ENCODE measurements at places on chromosomes 1 and 21. TPM values are rescaled to one million over a fixed set of nuclear protein-coding genes. Genes with fewer than 3 reads are reported as not detected.
A peak's percentile ranks its signal among the peaks of the same experiment; 100 is the strongest.

Gene CFHR1
- not detected for total RNA-seq

Gene DMBX1
- total RNA-seq = 0.18 TPM

- ATAC-seq = no peak
Observed at GRCh38 chr21:37673801-37674575, 242.3 kb downstream of the KCNJ6 start.

Gene TRAF3IP3
- 0.23 TPM for total RNA-seq

- ATAC-seq = peak; percentile 88
Observed at GRCh38 chr1:28259252-28259933, at the start of gene SESN2. TSS of gene SESN2 (plus strand) at chr1:28259518. CDS start at chr1:28259848, 330 bp downstream.

GRCh38 chr1:238895911-238896310 lies 490.5 kb upstream of the CHRM3 start:
- ATAC-seq = no peak

- ATAC-seq = no peak
Observed at GRCh38 chr21:17051054-17051453, 461.8 kb upstream of the CXADR start.

Gene NASP
- 107 TPM for total RNA-seq

GRCh38 chr1:89466307-89466930 lies 58.2 kb upstream of the LRRC8B start:
- no peak for ATAC-seq

Gene SEMA4A
- total RNA-seq = 2.7 TPM

DNA sequence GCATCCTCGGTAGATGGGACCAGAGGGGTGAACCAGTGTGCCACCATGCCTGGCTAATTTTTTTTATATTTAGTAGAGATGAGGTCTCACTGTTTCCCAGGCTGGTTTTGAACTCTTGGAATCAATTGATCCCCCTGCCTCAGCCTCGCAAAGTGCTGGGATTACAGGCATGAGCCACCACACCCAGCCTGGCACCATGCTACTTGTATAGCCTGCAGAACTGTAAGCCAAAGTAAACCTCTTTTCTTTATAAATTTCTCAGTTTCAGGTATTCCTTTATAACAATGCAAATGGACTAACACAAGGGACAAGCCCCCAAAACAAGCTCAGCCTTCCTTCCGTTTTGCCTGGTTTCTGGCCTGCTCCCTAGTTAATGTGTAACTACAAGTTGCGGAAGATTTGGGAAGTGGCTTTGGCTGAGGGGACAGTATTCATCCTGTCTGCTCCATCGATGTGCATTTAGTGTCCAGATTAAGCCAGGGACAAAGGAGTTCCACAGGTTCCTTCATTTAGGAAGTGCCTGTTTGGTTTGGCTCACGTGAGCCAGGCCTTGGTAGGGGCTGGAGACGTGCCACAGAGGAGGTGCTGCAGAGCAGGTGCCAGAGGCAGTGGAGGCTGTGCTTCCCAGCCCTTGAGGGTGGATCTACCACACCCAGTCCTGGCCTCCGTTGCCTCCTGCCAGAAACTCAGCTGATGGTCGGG lies 4.4 kb downstream of the AVPR1B start:
- ATAC-seq = no peak

GRCh38 chr1:62103846-62104245 lies 90.8 kb upstream of the L1TD1 start:
- no peak for ATAC-seq

GRCh38 chr1:217090060-217090911 lies 367.1 kb upstream of the ESRRG start:
- peak; percentile 28 for ATAC-seq

DNA sequence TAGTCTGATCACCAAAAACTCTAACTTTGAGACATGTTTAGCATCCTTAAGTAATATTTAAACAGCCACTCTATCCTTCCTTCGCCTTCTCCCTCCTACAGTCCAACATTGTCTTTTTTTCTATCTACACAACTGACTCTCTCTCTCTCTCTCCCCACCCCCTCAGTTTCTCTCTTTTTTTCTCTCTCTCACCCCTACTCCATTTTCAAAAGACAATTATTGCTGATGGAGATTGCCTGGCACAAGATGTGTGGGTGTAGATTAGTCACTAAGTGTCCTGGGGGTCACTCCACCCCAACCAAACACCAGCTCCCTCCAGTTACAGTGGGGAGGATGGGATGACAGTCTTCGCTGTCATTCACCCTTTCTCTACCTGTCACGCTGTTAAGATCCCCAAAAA lies 94.5 kb upstream of the NFIA start:
- no peak for ATAC-seq

Gene GBP2
- total RNA-seq = 0.85 TPM

GRCh38 chr1:189851806-189852367 lies 625.8 kb downstream of the BRINP3 start:
- no peak for ATAC-seq

GRCh38 chr1:30713311-30713710 lies 10.1 kb downstream of the MATN1 start:
- ATAC-seq = peak; percentile 2

Gene PARK7
- total RNA-seq = 382 TPM

DNA sequence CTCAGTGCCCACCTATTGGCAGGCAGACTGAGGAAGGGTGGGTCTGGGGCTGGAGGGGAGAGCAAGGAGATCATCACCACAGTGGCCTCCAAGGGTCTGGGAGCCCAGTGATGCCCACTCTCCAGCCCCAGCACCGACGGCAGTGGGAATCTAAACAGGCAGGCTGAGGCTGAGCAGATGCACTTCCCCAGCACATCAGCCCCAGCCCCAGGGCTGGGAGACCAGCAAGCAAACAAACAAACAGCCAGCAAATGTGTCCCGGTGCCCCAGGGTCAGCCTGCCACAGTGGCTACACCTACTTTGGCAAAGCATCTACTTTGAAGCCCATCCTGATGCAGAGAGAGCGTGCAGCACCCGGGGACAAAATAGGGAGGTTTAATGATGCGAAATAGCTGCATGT lies 216.3 kb upstream of the ZC3H12A start:
- no peak for ATAC-seq

DNA sequence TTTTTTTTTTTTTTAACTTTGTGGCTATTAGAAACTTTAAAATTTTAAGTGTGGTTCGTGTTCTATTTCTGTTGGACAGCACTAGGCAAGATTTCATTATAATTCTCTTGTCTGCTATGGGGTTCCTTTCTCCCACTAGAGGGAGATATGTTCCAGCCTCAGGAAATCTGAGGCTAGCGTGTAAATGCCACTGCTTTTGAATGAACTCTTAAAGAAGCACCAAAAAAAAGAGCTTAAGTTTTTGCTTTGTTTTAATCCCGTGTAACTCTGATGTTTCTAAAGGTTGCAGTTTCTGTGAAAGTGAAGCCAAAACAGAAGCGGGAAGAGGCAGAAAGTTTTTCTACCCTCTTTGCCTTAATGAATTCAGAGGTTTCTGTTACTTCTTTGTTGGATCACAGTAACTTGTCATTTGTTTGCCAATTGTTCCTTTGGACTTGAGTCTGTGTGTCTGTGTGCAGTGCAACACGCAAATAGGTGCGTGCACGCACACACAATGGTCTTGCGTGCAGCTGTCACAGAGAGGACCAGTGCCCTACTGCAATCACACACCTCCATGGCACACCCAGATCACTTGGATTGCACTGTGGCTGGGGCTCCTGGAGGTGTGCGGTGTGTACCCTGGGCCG lies 32.3 kb downstream of the HHAT start:
- peak; percentile 79 for ATAC-seq

Gene ATP1A2
- total RNA-seq = 3.1 TPM

Gene NHLH1
- total RNA-seq = 0.52 TPM

Gene TMEM200B
- 1.8 TPM for total RNA-seq

DNA sequence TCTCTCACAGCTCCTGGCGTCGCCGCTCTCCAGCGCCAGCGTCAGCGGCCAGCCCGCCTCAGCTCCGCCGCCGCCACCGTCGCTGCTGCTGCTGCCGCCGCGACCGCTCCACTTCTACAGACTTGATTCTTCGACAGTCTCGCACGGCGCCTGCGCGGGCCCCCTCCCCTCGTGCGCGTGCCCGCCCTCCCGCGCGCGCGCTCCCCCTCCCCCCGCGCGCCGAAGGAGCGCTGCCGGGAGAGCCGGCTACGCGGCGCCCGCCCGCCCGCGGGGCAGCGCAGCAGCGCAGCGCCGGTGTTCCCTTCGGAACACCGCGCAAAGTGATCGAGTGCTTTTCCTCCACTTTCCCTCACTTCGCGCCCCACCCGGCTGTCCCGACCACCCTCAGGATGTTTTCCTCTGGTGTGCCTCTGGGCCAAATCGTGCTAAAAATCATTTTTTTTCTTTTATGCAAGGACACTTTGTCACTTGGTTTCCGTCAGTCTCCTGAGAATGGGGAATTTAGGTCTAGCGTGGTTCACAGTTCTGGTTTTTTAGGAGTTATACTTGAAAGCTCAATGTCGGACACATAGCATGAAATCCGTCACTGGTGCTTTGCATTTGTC lies at the start of gene IRF2BP2:
Gene IRF2BP2, minus strand, starts transcription at position 118 of the 605 bp plus-strand sequence. CDS start 684 bp downstream, outside the sequence.
- peak; percentile 15 for ATAC-seq

GRCh38 chr1:97853221-97853620 lies 67.6 kb downstream of the DPYD start:
- no peak for ATAC-seq

DNA sequence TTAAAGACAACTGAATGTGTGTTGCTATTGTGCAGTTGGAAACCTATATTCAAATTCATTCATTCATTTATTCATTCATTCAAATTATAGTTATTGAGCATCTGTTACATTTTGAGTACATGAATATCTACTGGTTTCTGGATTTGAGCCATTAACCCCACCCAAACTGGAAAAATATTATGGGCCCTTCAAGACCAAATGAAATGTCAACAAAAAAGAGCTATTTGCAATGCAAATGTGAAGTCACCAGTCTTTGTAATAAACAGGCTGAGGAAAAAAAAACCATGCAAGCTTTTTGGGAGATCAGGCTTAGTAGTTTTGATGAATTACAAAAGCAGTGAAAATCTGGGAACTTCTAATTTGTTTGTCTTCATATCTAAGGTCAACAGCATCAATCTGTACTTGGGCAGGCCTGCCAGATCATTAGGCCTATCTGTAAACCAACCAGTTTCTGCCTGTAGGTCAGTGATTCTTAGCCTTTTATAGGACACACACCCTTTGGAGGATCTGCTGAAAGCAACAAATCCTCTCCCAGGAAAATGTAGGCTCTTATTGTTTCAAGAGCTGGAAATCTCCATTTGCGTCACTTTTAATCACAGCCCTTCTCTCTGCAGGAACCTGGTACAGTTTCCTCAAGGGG lies 134.7 kb downstream of the FAM78B start:
- ATAC-seq = peak; percentile 83

Gene CFAP141
- total RNA-seq = not detected

Gene UBAP2L
- total RNA-seq = 84.8 TPM

Gene GJA8
- 0.41 TPM for total RNA-seq

DNA sequence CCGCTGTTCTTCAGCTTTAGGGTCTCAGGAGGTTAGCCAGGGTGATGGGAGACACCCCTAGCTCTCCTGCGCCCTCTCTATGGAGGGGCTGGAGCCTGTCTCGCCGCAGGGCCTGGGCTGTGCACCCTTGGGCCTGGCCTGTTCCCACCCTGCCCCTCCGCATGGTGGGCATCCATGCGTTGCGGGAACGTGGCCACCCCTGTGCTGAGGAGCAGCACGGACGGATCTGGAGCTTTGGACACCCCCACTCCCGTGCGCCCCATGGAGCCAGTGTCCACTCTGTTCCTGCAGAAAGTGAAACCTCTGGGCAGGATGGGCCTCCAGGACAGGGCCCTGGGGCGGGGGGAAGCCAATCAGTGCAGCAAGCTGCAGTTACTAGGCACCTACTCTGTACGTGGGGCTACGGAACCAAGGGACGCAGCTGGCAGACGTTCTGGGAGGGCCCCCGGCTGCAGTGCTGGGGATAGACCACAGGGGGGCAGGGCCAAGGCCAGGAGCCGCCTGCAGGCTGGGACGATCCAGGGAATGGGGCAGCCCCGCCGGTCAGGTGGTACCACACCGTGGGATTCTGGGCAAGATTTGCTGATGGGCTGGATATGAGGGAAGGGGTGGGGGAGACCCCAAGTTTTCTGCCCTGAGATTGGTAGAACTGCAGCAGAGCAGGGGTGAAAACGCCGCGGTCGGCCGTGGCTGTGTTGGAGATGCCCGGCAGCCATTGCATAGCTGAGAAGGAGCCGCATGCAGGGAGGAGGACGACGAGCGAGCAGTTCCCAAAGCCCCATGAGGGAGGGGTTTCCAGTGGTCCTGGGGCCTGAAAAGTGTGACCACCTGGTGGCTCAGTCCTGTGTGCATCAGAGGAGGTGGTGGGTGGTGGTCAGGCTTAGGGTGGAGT lies 43.3 kb downstream of the TP73 start:
- ATAC-seq = peak; percentile 92

- ATAC-seq = no peak
Observed at GRCh38 chr1:169112241-169112640, 5.8 kb downstream of the ATP1B1 start.

DNA sequence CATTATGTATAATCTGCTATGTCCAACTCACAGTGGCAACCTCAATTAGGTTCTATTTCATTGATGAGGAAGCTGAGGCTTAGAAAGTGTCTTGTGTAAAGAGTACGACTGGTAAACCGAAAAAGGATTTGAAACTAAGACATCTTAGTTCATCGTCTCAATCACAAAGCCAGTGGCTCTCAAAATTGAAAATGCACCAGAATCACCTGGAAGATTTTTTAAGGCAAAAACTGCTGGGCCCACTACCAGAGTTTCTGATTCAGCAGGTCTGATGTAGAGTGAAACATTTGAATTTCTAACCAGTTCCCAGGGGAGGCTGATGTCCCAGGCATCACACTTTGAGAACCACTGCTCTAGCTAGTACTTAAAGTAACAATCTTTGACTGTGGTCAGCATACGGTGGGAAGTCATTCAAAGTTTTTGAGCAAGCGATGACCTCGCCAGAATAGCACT lies 5.2 kb upstream of the LRRC53 start:
- ATAC-seq = no peak

Gene TFF2
- total RNA-seq = not detected

Gene PALMD
- total RNA-seq = 0.93 TPM

DNA sequence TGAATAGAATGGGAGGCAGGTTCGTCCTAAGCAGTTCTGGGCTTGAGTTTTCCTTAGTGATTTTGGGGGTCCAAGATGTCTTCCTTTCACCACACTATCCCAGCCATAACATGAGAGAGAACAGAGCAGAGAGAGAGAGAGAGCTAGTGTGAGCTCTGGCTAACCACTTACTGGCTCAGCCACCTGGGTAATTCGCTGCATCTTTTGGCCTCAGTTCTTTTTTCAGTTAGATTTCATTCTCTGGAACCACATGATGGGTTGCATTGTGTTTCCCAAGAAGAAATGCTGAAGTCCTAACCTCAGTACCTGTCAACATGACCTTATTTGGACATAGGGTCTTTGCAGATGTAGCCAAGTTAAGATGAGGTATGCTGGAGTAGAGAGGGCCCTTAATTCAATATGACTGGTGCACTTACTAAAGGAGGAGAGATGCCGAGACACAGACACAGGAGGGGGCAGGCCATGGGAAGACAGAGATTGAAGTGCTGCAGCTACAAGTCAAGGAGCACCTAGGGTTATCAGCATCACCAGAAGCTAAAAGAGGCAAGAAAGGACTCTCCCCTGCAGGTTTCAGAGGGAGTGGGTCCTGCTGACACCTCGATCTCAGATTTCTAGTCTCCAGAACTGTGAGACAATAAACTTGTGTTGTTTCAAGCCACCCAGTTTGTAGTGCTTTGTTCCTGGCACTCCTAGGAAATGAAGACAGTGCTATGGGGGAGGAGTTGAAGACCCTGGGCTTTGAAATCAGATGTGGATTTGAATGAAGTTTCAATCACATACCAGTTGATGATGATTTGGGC lies 26.2 kb upstream of the TARBP1 start:
- ATAC-seq = no peak

Data from motor neuron (in vitro differentiated cells).